NCI-H2029 treated with DMSO at 0.1 percent for 48 hours (cell line): ENCODE measurements at places on chromosomes 12 and 14.

- DNase-seq, result no peak
These were observed 180.9 kb upstream of the SYT1 start for GRCh38 chr12:78683626-78684025.

DNA sequence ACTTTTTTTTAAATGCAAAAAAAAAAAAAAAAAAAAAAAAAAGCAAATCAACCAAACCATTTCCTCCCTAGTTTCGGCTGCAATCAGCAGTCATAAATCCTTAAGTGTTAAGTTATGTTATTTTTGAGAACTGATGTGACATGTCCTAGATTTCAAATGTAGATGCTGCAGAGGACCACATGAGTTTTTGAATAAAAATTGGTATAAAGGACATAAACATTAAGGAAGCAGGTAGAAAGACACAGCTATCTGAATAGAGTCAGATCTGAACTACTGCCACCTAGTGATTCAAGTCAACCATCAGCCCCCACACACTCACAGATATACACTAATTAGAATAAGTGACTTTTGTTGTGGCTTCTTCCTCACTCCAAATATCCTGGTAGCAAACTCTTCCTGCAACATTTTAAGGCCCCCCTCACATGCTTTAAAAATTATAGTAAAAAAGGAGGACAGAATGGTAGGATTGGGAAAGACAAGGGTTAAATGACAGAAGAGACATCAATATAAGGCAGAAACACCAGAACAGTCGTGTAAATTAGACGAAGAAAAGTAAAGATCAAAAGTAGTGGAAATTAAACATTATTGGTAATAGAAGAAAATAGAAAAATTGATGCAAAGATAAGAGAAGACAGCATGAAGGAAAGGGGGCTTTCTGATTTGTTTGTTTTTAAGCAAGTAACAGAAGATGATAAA lies 394.5 kb upstream of the ATP2B1 start:
- no peak for DNase-seq

- peak; percentile 38 for DNase-seq
These were observed 33.4 kb downstream of the ANO4 start for GRCh38 chr12:100827901-100828520.

DNA sequence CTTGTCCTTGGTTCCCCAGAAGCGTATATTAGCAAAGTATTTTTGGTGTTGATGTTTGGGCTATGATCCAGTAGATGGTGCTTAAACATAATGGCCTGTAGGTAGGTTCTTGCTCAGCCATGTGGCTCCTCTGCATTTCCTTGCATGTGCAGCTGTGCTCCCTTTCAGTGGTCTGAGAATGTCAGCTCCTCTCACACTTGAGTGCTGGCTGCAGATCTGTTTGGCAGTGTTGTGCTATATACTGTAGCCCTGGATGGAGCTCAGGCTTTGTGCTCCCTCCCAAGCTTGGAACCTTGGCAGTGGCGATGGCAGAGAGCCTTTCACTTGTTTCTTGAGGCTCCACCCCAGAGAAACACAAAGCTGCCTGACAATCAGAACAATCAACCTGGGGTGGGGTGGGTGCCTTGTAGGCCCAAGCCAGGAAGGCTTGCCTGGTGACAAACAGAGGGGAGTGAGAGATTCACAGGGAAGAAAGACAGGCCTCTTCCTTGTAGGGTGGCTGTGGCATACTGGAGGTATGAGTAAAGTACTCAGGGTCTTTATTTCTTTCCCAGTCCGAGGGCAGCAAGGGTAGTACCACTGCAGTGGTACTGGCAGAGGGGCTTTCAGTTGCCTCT lies 255.3 kb downstream of the RAD51B start:
- DNase-seq, result no peak

GRCh38 chr14:93369713-93370266 lies 22.8 kb downstream of the COX8C start:
- no peak for DNase-seq
